ENCODE measurements at places on chromosomes 2 and 18.

- no peak for DNase-seq
Measured at GRCh38 chr2:119425620-119426395, 5.8 kb upstream of the TMEM37 start.

GRCh38 chr2:23850564-23851256 lies 76.2 kb downstream of the ATAD2B start:
- DNase-seq = no peak

GRCh38 chr2:231312066-231312465 lies 83.4 kb upstream of the B3GNT7 start:
- DNase-seq = no peak

DNA sequence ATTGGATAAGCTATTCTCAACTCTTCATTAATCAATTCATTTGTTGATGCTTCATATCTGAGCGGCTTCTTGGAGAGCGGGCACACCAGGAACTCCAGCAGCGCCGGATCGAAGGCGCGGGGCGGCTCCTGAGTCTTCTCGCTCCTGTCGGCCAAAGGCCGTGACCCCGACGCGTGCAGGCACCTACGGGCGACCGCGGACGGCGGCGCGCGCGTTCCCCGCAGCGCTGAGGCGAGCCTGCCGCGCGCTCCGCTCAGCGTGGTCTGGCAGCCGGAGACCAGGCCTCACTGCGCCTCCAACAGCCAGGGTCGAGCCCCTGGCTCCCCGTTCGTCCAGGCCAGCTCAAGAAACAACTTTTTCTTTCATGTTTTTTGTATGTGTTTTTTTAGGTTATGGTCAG lies 97.5 kb downstream of the ICA1L start:
- DNase-seq = no peak

- DNase-seq = no peak
Measured at GRCh38 chr2:34949316-34949715, 1350.2 kb upstream of the FAM98A start.

GRCh38 chr18:43396266-43396665 lies 119.0 kb upstream of the SYT4 start:
- no peak for DNase-seq

- no peak for DNase-seq
Measured at GRCh38 chr18:9191658-9192256, 55.2 kb downstream of the ANKRD12 start.

GRCh38 chr2:73933194-73933593 lies 6.5 kb downstream of the DGUOK start:
- DNase-seq = no peak

DNA sequence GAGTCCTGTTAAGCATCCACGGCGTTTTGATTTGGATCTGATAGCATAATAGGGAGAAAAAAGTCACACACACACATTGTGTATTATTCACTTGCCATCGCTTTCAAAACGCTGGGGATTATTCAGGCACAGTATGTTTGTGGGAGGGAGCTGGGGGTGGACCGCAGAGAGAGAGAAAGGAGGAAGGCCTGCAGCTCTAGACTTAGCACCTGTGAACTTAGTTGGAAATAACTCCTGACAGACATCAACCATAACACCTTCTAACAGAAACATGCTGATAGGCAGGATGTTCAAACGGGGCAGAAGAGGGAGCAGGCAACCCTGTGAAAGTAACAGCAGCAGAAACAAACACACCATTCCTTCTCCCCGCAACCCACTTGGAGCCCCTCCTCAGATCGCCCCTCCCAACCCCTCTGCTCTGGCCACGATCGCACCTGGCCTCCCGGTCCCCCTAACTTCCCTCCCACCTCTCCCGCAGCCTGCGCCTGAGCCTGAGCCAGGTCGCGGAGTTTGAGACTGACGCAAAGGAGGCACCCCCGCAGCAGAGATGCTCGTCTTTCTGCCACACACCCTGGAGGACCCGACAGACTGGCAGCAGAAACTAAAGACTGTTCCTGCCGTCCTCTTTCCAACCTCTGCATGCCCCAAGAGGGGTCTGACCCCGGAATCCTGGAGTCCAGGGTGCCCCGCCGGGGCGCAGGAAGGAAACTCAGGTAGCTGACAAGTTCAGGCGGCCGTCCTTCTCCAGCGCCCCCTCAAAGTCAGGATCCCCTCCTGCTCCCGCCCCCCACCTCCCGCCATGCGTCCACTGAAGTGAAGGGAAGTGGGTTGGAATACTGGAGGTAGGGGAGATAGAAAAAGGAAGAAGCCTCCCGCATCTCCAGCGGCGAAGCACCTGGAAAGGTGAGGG lies 738 bp downstream of the CHST9 start:
- DNase-seq = no peak

- no peak for DNase-seq
Measured at GRCh38 chr18:5469340-5469739, 74.5 kb downstream of the EPB41L3 start.

DNA sequence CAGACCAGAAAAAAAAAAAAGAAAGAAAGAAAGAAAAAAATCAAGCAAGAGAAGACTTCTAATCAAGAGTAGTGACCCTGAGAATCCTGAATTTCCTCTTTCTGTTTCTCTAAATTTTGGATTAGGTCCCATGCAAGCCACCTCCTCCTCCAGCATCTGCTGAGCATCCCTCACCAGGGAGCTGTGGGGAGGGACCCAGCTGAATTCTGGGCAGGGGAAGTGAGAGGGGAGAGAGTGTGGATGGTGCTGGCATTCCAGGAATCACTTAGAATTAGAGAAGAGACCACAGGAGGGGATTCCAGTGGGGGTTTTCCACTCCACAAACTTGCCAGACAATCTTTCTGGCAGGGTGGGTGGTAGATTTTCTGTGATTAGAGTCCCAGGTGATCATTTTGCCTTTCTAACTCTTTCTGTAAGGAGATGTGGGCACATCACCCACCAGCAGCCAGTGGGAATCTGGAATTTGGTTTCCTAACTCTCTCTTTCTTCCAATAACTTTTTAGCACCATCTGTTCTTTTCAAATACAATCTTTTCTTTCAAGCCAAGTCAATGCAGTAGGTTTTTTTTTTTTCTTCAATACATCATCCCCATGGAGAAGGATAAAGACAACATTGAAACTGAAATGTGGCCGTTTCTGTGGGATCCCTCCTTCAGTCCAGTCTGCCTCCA lies 279.2 kb downstream of the CLIP4 start:
- DNase-seq = no peak

DNA sequence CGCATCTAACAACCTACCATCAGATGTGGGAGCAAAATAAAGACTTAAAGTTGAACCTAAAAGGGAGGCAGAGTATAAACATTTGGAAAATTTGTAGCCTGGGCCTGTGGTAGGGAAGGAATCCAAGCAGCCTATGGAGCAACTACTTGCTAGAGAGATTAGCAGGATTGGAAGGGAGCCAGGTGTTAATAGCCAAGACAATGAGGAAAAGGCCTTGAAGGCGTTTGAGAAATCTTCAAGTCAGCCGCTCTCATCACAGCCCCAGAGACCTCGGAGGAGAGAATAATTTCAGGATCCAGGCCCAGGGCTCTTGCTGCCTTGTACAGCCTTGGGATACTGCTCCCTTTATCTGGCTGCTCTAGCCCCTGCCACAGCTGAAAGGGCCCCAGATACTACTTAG lies 219.7 kb downstream of the THSD7B start:
- no peak for DNase-seq

DNA sequence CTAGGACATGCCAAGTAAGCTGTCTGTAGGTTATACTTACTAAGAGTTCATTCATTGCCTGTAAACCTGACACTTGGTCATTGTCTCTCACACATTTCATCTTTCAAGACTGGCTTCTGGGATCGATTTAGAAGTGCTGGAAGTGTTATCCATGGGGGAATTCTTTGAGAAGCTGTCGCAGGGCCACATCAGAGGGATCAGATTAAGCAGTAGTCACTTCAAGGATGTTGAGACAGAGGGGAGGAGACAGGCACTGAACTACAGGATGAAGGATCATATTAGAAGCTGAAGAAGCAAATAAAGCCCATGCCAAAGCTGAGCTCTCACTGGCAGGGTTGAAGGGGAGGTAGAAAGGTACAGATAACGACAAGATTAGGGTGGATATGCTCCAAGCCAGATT lies 49.0 kb downstream of the CDK15 start:
- no peak for DNase-seq

- DNase-seq = no peak
Measured at GRCh38 chr2:237533668-237534161, 32.7 kb upstream of the PRLH start.

Data from stimulated activated naive CD4-positive, alpha-beta T cell (primary cell).